ENCODE measurements at places on chromosomes 7 and 10.
A peak's percentile ranks its signal among the peaks of the same experiment; 100 is the strongest.

DNA sequence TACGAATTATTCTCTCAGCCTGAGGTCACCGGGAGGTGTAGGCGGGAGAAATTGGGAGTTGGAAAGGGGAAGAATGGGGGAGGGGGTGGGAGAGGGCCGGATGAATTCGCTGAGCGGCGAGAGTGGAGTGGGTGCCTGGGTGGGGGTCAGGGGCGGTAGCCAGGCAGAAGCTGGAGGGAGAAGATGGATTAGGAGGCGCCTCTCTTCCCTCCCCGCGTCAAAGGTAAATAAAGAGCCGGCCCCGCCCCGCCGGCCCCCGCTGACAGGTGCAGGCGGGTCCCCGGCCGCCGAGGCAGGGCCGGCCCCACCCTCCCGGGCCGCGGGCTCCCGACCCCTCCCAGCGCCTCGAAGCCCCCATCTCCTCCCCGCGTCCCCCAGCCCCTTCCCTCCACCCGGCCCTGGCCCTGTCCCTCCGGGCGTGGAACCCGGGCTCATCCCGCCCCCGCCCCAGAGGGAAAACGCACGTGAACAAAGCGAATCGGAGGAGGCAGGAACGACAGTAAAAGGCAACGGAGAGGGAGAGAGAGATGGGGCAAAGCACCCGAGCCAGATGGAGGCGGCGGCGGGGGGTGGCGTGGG is 872 bp downstream of the FAM131B start:
- peak; percentile 51 for DNase-seq

GRCh38 chr7:150755473-150756099 is 18.4 kb downstream of the GIMAP5 start:
- no peak for DNase-seq

GRCh38 chr10:115801992-115802391 is 471.0 kb downstream of the GFRA1 start:
- no peak for DNase-seq

DNA sequence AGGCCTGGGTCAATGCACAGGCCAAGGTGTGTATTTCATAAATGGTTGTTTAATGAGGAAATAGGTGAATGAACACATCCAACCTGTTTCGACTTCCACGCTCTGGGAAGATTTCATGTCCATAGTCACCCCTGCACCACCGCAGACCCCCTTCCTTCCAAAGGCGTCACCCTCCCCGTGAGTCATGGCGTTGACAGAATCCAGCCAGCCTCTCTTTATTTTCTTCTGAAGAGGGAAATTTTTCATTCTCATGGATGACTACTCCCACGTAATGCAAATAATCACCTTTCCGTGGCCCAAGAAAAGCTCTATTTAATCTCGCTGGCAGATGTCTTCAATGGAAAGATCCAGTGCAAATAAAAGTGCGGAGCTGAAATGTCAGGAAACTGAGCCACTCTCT is 75.3 kb upstream of the FOXK1 start:
- DNase-seq: no peak

DNA sequence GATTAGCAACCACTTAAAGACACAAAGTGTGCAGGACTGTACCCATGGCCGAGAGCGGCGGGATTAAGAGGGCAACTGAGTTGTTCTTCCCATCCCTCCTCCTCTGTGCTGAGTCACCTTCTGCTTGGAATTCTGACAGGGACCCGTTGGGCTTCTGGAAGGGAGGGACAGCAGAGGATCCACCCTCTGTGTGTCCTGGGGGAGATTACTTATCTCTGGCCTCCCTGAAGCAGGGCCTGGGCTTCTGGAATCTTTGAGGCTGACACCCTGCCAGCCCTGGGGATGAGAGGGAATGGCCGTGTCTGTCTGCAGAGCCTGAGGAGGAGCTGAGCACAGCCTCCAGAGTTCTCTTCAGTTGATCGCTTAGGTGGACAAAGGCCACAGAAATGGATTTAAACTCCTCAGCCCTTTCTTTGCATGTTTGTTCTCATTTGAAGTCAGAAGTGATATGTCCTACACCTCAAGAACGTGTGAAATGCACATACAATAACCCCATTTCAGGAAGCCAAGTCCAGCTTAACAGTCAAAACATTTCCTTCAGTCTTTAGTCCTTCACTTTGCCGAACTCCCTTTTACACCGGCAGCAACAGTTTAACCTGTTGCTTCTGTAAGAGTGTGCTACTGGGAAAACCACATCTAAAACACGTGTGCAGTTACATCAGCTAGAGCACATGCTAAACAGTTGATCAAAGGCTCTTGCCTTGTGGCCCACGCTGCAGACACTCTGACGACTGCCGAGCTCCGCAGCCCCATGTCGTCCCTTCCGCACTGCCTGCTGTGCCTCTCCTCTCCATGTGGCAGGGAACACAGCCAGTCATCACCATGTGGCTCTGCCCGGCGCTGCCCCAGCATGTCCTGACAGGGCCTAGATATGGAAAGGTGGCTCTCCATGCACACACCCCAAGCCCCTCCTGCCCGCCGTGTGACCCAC is 55.7 kb downstream of the IKZF1 start:
- no peak for DNase-seq

GRCh38 chr7:121085922-121086321 is 97.4 kb downstream of the CPED1 start:
- DNase-seq: no peak

DNA sequence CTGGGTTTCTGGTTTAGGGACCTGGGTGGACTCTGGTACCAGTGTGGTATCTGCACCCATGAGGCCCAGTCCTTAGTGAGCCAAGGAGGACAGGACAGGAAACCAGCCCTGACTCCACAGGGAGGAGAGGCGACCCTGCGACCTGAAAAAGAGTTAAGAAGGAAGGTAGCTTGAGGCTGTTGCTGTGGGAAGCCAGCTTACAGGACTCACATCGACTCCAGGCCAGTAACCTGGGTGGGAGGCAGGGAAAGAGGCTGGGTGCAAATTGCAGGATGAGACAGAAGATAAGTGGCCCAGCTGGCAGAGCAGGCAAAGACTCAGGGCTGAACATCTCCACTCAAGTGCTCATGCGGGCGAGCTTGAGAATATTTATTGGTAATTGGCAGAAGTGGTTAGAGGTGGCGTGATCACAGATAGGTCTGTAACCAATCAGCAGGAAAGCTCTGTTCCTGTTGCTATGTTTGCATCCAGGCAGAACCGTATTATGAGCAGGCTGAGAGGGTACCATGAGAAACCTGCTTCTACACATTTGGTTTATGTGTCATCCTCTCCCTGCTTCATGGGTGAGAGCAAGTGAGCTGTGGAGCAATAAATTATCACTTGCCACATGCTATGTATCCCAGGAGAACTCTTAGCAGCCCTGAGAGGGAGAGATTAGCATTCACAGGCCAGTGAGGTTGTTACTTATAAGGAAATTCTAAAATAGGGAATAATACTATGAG is 11.0 kb downstream of the TLL2 start:
- peak; percentile 67 for DNase-seq

- no peak for DNase-seq
These were observed 18.1 kb upstream of the TRIM8 start for GRCh38 chr10:102626026-102626685.

- DNase-seq: no peak
These were observed 17.3 kb downstream of the FAM107B start for GRCh38 chr10:14757394-14757793.

- DNase-seq: no peak
These were observed 162.3 kb downstream of the SVIL start for GRCh38 chr10:29472301-29473086.

GRCh38 chr10:48289501-48290238 is 15.2 kb upstream of the FRMPD2 start:
- peak; percentile 85 for DNase-seq

- DNase-seq: peak; percentile 98
These were observed 226.0 kb upstream of the NFE2L3 start for GRCh38 chr7:25926009-25926408.

DNA sequence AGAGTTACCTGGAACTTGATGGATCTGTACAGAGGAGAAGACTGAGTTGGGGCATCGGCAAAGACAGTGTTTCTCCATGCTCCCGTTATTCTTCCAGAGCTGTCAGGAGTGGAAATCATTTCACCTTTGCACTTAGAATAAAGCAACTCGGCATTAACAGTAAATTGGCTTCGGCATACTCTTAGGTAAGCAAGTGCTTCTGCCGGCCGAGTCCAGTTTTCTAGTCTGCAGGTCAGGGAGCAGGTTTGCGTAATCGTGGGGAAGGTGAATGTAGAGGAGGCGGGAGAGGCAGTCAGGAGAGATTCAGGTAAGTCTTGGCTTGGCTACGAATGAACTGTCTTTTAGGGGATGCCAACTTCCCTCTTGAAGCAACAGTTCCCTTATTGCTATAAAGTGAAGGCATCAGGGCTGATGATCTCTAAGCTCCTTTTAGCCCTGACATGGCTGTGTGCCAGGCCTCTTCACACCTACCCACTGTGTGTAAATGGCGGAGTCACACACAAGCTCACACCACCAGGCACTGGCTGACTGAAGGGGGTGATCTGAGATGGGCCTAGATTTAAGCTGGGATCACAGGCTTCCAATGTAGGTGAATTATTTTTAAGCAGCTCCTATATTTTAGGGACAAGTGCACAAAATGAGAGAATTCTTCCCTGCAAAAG is 127.1 kb downstream of the GATA3 start:
- no peak for DNase-seq

- no peak for DNase-seq
These were observed 71.7 kb upstream of the AUTS2 start for GRCh38 chr7:69526570-69526969.

DNA sequence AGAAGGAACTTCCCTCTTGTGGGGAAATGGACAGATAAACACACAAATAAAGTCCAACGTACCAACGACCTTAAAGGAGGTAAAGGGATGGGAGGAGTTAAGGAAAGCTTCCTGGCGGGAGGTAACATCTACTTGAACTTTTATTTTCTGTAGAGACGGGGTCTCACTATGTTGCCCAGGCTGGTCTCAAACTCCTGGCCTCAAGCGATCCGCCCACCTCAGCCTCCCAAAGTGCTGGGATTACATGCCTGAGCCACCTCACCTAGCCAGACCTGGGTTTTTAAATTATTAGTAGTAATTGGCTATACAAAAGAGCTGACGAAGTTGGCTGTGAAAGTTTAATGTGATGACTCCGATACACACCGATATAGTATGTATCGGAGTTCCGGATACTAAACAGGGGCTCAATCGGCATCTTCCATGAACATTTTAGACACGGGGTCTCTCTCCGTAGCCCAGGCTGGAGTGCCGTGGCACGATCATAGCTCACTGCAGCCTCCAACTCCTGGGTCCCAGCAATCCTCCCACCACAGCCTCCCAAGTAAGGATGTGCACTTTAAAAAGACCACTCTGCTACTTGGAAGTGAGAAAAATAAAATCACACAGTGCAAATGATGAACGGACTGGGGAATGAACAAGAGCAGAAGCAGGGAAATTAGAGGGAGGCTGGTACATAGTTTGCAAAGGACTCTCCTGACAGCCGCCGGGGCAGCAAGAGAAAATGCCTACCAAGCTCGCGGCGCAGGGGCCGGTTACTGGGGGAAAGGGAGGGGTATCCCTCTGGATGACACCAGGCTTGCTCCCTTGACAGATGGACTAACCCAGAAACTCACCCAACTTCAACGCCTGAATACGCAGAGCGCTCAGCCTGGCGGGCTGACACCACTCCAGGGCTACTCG is 1.0 kb downstream of the BCL7B start:
- peak; percentile 47 for DNase-seq

DNA sequence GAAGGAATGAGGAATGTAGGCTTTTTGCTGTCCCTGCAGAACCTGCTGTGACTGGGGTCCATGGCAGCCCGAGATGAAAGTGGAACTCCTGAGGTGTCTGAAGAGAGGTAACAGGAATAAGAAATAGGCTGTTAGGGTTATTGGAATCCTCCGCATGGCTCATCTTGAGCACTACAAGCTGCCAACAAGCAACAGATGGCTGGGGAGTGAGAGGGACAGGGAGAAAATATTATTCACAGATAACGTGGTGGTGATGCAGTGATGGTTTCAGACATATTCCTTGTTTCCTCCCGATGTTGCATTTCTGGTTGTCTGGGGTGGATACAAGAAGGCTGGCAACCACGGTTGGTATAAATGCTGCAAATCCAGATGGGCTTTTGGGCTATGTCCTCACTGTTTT is 46.1 kb downstream of the AP3M1 start:
- no peak for DNase-seq

- no peak for DNase-seq
These were observed 66.9 kb downstream of the GOLGA7B start for GRCh38 chr10:97916586-97916985.

GRCh38 chr10:121526135-121526790 is 72.0 kb downstream of the FGFR2 start:
- DNase-seq: no peak

DNA sequence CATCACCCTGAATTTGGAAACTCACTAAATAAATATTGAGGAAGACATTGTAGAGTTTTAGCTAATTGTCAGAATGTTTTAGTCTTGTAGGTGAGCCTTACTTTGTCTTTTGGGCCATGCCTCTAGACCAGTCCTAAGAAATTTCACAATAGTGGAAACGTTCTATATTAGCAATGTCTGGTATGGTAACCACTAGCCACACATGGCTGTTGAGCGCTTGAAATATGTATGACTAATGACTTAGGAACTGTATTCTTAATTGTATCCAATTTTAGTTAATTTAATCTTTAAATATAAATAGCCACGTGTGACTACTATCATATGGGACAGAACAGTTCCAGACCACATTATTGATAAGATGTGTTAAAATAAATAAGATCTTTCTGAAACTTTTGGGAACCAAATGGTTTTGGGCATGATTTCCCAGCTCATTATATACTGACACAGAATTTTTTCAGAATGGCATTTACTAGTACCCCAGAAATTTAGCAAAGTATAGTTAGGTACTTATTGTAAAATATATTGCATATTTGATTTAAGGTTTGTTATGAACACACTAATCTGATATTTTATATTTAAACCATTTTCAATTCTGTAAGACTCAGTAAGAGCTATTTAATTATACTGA is 95.0 kb downstream of the VPS50 start:
- DNase-seq: no peak
